ENCODE measurements at places on chromosomes 1 and 21.

- peak; percentile 7 for DNase-seq
Observed at GRCh38 chr1:6703016-6703415, 1.4 kb upstream of the DNAJC11 start.

DNA sequence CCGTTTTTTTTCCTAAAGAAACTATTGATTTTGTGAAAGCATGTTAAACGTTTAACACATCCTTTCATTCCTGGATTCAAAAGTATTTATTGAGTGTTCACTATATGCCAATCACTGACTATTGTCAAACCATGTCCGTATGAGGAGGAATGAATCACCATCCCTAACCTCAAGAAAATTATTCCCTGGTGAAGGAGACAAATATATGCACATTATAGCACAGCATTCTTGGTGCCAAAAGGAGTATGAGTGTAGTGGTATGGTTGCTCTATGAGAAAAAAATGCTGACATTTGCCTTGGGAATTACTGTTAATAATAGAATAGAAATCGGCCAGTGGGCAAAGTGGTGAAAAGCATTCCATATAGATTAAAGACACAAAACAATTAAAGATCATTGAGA is 1390.1 kb downstream of the MRPL39 start:
- DNase-seq: no peak

DNA sequence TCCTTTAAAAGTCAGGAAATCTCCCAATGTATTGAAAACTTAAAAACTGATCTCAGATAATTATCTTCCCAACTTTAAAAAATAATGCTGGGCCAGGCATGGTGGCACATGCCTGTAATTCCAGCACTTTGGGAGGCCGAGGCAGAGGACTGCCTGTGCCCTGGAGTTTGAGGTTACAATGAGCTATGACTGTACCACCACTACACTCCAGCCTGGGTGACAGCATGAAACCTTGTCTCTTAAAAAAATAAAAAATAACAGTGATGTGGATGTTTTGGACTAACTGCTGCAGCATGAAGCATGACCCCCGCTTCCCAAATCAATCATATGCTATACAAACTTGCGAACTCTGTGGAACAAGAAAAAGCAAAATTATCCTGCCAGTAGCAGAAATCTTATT is 186.3 kb downstream of the RERE start:
- DNase-seq: peak; percentile 43

- DNase-seq: peak; percentile 87
Observed at GRCh38 chr1:56688522-56689026, 43.5 kb downstream of the PRKAA2 start.

DNA sequence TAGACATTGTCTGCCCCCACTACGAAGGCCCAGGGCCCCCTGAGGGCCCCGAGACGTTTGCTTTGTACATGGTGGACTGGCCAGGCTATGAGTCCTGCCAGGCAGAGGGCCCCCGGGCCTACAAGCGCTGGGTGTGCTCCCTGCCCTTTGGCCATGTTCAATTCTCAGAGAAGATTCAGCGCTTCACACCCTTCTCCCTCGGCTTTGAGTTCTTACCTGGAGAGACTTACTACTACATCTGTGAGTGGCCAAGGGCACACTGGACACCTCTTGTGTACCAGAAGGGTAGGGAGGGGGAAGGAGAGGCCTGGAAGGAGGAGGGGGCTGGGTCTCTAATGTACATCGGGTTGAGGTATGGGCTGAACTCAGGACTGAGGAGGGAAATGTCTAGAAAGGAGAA is 3.2 kb downstream of the EFNA4 start:
- no peak for DNase-seq
